Anterior cingulate cortex (tissue), 58 donors: ENCODE measurements at places on chromosomes 6 and 20.

- DNase-seq = no peak
These were observed 113.8 kb downstream of the TAF4 start for GRCh38 chr20:61951695-61952533.

DNA sequence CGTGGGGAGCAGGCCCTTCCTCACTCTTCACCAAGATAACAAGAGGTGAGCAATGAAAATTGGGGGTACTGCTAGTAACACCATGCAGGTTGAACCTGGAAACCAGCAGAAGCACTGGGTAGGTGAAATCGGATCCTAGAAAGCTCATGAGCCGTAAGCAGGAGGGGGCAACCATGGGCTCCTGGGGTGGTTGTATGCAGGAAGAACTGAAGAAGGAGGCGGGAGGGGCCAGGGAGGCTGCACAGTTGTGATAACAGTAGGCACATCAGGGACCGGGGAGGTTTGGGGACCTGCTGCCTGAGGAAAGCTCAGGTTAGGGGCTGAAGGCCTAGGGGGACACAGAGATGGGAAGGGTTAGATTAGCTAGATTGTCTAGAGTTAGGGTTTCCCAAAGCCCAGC lies 5.6 kb upstream of the LY6G5C start:
- no peak for DNase-seq

GRCh38 chr6:45983062-45983461 lies 32.6 kb downstream of the CLIC5 start:
- no peak for DNase-seq

- no peak for DNase-seq
These were observed 61.4 kb upstream of the IL20RA start for GRCh38 chr6:137106183-137106582.

- no peak for DNase-seq
These were observed 116.5 kb upstream of the COL21A1 start for GRCh38 chr6:56363796-56364430.

DNA sequence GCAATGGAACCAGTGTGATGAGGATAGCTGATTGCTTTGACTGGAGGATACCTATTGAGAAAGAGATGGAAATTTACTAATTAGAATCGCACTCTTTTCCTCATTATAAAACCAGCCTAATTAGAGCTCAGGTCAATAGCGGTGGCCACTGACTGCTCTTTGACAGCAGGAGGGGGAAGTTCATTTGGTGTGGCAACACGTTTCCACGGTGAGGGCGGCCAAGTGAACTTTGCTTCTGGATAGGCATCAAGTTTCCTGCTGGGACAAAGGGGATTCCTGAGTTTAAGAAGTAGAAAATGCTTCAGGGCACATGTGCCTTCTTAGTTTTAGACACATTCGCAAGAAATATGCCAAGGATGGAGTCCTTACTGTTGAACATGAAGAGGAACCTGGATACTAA lies 145.3 kb upstream of the NRN1 start:
- no peak for DNase-seq
